Activated naive CD4-positive, alpha-beta T cell treated with anti-CD3 and anti-CD28 coated beads for 36 hours (primary cell): ENCODE measurements at places on chromosomes 12 and 14. TPM values are rescaled to one million over a fixed set of nuclear protein-coding genes. Genes with fewer than 3 reads are reported as not detected.

The DHH gene
- 0.07 TPM for total RNA-seq

The SIX6 gene
- not detected for total RNA-seq

The KRT4 gene
- not detected for total RNA-seq

The RIN3 gene
- total RNA-seq, result 16.0 TPM

The FAM90A1 gene
- 0.21 TPM for total RNA-seq

The DENND5B gene
- total RNA-seq, result 0.37 TPM

The MYO1H gene
- total RNA-seq, result not detected

The C1S gene
- total RNA-seq, result 3.1 TPM

The OR11G2 gene
- total RNA-seq, result not detected

The KLRK1 gene
- total RNA-seq, result 0.35 TPM

The AKAP5 gene
- 0.57 TPM for total RNA-seq

The DNAI7 gene
- 0.35 TPM for total RNA-seq

The RERGL gene
- total RNA-seq, result not detected

The CLEC2A gene
- not detected for total RNA-seq

The ACRBP gene
- 2.4 TPM for total RNA-seq

The MAP3K12 gene
- total RNA-seq, result 8.2 TPM

The ARHGDIB gene
- total RNA-seq, result 663 TPM

The LPAR5 gene
- 1.7 TPM for total RNA-seq

The IL22 gene
- total RNA-seq, result not detected

The IQSEC3 gene
- total RNA-seq, result 1.0 TPM

The KRT79 gene
- not detected for total RNA-seq

The SMOC1 gene
- not detected for total RNA-seq

The KRT85 gene
- not detected for total RNA-seq

The ENDOU gene
- 0.15 TPM for total RNA-seq

The CEBPE gene
- total RNA-seq, result 0.37 TPM

The RNASE2 gene
- not detected for total RNA-seq

The CAPS2 gene
- total RNA-seq, result 1.9 TPM

The POMT2 gene
- total RNA-seq, result 11.3 TPM

The LIN7A gene
- not detected for total RNA-seq

The RNASE3 gene
- not detected for total RNA-seq

The RAB5B gene
- 35.7 TPM for total RNA-seq

The ANKS1B gene
- not detected for total RNA-seq

The LDHB gene
- 2,296 TPM for total RNA-seq
